ENCODE measurements at places on chromosomes 4 and X.

GRCh38 chr4:1208266-1208961 is 36.0 kb upstream of the SPON2 start:
- no peak for DNase-seq

DNA sequence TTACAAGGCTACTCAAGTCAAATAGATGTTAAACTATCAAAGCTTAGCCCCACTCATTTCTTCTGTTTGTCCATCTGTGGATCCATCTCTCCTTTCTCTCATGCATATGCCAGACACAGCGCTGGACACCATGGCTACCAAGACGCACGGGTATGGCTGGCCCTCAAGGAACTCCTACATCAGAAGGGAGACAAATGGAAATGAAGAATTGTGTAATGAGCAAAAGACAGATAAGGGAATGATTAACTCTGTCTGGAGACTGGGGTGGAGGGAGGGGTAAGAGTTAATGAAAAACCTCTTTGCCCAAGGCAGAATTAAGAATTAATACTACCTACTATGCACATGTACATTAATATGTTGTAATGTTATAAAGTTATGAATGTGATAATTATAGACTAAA is 88.1 kb downstream of the MGST2 start:
- no peak for DNase-seq

- DNase-seq, result no peak
Observed at GRCh38 chr4:3526456-3526855, 5.8 kb downstream of the LRPAP1 start.

DNA sequence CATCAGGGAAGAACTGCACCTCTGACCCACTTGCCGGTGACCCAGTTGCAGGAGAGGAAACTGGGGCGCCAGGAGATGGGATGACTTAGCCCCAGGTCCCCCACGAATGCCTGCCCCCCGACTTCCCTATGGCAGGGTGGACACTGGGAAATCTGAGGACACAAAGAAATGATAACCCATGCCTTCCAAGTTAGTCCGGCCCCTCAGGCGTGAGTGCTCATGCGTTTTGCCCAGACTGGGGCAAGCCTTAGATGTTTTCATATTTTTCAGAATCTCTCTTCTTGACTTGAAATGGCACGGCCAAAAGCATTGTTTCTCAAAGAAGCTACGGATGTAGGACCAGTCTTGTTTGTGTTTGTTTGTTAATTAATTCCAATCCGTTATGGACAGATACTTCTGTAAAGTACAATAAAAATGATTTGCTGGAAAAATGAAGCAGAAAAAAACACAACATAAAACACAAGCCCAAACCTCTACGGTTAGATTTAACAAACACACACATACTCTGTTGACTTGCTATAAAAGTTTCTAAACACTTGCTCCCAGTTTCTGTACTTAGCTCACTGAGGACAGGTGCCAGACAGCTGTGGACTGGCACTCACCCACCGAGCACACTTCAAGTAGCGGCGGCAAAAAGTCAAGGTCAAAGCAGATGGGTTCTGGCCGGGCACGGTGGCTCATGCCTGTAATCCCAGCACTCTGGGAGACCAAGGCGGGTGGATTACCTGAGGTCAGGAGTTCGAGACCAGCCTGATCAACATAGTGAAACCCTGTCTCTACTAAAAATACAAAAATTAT is 341.5 kb downstream of the BCOR start:
- DNase-seq, result no peak

Data from CD4-positive, alpha-beta T cell treated with Interleukin-4 for 4 hours (primary cell).